Activated CD8-positive, alpha-beta T cell treated with anti-CD3 and anti-CD28 coated beads, Interleukin-2, amount 10 ng/mL, durations not matched to agents 7 days and 5 days (primary cell): ENCODE measurements at places on chromosomes 11 and 22. TPM values are rescaled to one million over a fixed set of nuclear protein-coding genes. Genes with fewer than 3 reads are reported as not detected.

The PPP6R2 gene
- 64.9 TPM for total RNA-seq

The POLR2L gene
- total RNA-seq, result 127 TPM

The NNMT gene
- total RNA-seq, result not detected

The PRR5L gene
- total RNA-seq, result 4.5 TPM

The CLP1 gene
- total RNA-seq, result 18.9 TPM

- H3K4me3 ChIP-seq, result no peak overlapping the region
- DNase-seq, result no peak
- H3K27me3 ChIP-seq, result no peaks in the 10 kb centered on the region
- no peaks in the 10 kb centered on the region for H3K36me3 ChIP-seq
- no peaks in the 10 kb centered on the region for H3K4me1 ChIP-seq
Measured at GRCh38 chr11:117752721-117753237, 44.2 kb downstream of the DSCAML1 start.

DNA sequence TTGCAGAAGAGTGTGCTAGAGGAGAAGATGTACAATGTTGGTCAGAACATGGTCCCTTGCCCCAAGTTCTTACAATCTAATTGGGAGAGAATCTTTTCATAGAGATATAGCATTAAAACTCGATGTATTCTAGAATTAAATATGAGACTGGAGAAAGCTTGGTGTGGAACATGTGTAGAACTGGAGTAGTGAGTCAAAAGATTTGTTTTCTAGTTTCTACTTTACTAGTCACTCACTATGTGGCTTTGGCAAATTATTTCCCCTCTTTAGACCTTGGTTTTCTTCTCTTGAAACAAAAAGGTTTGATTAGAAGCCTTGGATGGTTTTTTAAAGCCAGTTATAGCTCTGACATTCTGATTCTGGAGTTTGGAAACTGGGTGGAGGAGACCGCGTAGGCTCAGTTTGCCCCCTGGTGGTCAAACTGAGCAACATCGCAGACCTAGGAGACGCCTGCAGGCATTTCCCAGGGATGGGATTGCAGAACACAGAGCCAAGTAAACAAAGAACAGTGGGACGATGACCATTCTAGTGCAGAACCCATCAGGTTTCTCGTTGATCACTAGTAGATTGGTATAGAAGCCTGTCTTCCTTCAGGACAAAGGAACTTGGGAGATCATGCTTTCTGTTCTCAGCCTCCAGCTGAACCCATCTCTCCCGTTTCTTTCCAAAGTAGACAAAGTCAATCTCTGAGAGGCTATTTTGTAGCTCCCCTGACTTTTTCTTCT is 8.5 kb upstream of the CHRDL2 start:
- H3K27me3 ChIP-seq, result peaks cover 37% of the 10 kb centered on the region
- H3K36me3 ChIP-seq, result no peaks in the 10 kb centered on the region
- no peak overlapping the region for H3K4me3 ChIP-seq
- no peak overlapping the region for H3K27ac ChIP-seq
- H3K4me1 ChIP-seq, result no peaks in the 10 kb centered on the region
- peak; percentile 57 for DNase-seq

DNA sequence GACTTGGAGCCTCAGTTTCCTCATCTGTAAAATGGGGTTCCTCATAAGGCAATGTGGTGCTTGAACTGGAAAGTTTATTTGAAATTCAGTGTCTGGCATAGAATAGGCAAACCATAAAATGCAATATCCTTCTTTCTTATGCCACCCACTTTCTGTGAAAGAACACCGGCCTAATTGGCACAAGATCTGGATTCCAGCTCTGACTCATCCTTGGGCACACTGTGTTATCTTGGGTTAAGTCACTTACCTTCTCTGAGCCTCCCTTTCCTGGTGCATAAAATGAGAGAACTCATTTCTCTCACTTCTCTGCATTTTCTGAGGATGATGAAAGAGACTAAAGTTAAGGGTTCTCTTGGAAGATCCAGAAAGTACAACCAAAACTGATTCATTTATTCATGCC is 5.1 kb downstream of the INSC start:
- peaks cover 36% of the 10 kb centered on the region for H3K4me1 ChIP-seq
- H3K4me3 ChIP-seq, result no peak overlapping the region
- H3K27ac ChIP-seq, result no peak overlapping the region
- no peaks in the 10 kb centered on the region for H3K36me3 ChIP-seq
- peaks cover 35% of the 10 kb centered on the region for H3K27me3 ChIP-seq
- DNase-seq, result no peak

- no peak overlapping the region for H3K27ac ChIP-seq
- no peaks in the 10 kb centered on the region for H3K36me3 ChIP-seq
- no peak overlapping the region for H3K4me3 ChIP-seq
- no peaks in the 10 kb centered on the region for H3K4me1 ChIP-seq
- peaks cover 25% of the 10 kb centered on the region for H3K27me3 ChIP-seq
- DNase-seq, result no peak
Measured at GRCh38 chr11:8584511-8584910, 9.5 kb downstream of the STK33 start.

- H3K27ac ChIP-seq, result no peak overlapping the region
- H3K4me3 ChIP-seq, result no peak overlapping the region
- DNase-seq, result no peak
- peaks cover 22% of the 10 kb centered on the region for H3K4me1 ChIP-seq
- peaks cover 74% of the 10 kb centered on the region for H3K27me3 ChIP-seq
Measured at GRCh38 chr11:124839128-124839971, 25.9 kb upstream of the ROBO3 start.

- H3K4me1 ChIP-seq, result no peaks in the 10 kb centered on the region
- H3K27ac ChIP-seq, result no peak overlapping the region
- no peak for DNase-seq
Measured at GRCh38 chr11:70643642-70644041, 245.3 kb downstream of the CTTN start.

DNA sequence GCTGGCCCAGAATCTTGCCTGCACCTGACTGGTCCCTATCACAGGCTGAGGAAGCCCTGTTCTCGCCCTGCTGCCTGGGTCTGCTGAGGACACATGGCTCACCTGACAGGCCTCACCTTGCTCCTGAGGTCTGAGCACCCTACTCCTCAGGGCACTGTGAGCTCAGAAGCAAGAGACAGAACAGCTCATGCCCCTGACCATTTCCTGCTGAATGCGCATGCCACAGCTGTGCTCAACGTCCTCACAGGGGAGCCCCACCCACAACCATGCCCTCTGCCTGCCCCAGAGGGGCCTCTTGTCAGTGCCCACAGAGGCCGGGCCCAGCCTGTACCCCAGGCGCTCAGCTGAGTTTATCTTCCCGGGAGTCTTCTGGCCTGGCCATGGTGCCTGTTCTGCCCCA is 2.8 kb upstream of the TSPO start:
- peak overlapping the region; percentile 52 for H3K27ac ChIP-seq
- H3K27me3 ChIP-seq, result no peaks in the 10 kb centered on the region
- peaks cover 41% of the 10 kb centered on the region for H3K4me1 ChIP-seq
- DNase-seq, result peak; percentile 27
- H3K4me3 ChIP-seq, result no peak overlapping the region

DNA sequence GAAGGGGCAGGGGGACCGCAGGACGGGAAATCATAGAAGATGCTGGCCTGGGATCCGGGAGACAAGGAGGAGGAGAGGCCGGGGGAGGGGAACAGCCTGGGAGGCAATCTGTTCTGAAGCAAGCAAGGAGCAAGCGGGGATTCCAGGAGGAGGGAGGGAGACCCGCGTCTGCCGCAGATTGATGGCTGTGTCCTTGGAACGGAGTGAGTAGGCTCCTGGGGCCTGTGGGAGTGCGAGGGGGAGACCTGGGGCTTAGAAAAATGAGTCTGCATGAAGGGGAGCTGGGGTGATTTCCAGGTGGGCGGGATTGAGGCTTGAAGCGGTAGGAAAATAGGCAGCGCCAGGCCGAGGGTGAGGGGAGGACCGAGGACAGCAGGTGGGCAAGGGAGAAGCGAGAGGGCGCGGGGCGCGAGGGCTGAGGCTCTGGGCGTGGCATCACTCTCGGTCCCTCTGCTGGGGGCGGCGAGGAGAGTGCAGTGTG is 1.6 kb upstream of the LRRC55 start:
- no peaks in the 10 kb centered on the region for H3K36me3 ChIP-seq
- H3K27me3 ChIP-seq, result peaks cover 19% of the 10 kb centered on the region
- H3K27ac ChIP-seq, result no peak overlapping the region
- H3K4me1 ChIP-seq, result peaks cover 1% of the 10 kb centered on the region
- no peak overlapping the region for H3K4me3 ChIP-seq

DNA sequence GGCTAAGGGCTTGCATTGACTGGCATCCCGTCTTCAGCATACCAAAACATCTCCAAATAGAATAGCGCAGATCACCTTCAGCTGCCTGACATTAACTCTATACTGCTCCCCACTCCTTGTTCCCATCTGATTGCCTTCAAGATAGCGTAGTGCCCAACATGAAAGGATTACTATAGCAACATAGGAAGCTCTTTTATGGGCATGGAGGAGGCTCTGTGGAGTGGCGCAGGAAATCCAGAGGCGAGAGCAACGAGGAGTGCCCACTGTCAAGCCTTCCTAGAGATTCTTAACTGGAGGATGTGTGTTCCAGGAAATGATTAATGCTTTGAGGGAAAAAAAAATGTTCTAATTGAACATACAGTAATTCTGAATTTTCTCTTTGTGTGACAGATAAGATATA is 213.3 kb downstream of the CADM1 start:
- no peak for DNase-seq
- no peaks in the 10 kb centered on the region for H3K4me1 ChIP-seq
- H3K27ac ChIP-seq, result no peak overlapping the region
- H3K27me3 ChIP-seq, result no peaks in the 10 kb centered on the region

DNA sequence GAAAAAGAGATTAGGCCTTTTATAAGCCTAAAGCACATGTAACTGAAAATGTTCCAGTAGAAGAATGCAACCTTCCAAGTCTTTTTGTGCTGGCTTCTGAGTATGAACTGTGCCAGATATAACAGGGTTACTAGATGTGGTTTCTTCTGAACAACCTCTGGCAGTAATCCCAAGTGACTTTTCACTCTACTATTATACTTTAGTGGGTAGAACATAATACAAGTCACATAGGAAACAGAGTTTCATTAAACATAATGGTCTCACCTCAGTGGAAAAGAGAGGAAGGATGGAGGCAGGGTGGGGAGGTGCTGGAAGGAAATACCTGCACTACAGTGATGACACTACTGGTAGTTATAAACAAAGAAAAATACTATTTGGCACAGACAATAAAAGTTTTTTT is 81.3 kb downstream of the PHF21A start:
- no peak for DNase-seq
- H3K27ac ChIP-seq, result no peak overlapping the region
- H3K36me3 ChIP-seq, result no peaks in the 10 kb centered on the region

DNA sequence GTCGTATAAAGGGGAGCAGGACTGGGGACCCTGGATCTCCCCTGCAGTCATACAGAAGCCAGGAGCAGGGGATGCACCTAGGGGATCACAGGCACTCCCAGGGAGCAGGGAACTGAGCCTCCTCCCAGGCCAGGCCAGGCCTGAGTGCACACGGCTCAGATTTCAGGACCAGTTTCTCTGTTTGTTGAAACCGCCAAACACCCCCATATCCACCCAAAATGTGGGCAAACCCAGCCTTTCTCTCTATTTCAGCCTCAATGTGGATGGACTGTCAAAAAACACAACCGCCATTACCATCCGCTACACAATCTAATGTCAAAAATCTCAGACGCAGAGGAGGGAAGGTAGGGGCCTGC is 17.5 kb downstream of the MN1 start:
- peaks cover 14% of the 10 kb centered on the region for H3K27me3 ChIP-seq
- H3K4me3 ChIP-seq, result no peak overlapping the region

DNA sequence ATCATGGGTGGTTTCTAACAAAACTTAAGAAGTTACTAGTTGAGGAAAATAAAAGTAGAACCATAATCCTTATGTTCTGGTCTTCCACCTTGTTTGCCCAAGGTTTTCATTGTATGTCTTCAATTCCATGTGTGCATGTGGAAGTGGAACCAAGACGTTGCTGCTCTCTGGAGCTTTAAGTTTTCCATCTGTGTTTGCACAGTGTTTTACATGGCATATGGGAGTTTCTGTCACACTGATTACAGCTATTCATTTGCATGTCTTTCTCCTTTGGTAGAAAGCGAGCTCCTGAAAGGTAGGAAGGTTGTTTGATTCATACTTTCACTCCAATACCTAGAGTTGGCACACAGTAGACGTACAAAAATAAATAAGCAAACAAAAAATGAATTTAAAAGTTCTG is 112.6 kb upstream of the LUZP2 start:
- H3K27me3 ChIP-seq, result no peaks in the 10 kb centered on the region
- DNase-seq, result no peak
- H3K27ac ChIP-seq, result no peak overlapping the region
- H3K36me3 ChIP-seq, result no peaks in the 10 kb centered on the region

DNA sequence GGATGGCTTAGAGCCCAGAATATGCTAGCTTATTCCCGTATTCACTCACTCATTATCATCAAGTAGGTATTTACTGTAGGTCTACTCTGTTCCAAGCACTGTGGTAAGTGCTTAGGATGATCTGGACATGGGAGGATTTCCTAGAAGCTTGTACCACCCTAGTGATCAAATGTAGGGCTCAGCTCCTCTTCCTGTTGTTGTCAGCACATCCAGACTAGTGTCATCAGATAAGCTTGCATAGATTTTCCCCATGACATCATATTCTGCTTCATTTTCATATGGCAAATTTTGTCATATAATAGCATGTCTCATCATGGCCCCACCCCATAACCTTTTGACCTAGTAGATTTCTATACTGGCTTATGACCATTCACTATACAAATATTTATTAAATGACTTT is 19.3 kb upstream of the NUCB2 start:
- H3K36me3 ChIP-seq, result no peaks in the 10 kb centered on the region
- H3K27ac ChIP-seq, result no peak overlapping the region
- peaks cover 10% of the 10 kb centered on the region for H3K4me1 ChIP-seq
- H3K27me3 ChIP-seq, result peaks cover 10% of the 10 kb centered on the region
- H3K4me3 ChIP-seq, result no peak overlapping the region
- DNase-seq, result no peak

- no peaks in the 10 kb centered on the region for H3K4me1 ChIP-seq
- no peaks in the 10 kb centered on the region for H3K36me3 ChIP-seq
- H3K27me3 ChIP-seq, result no peaks in the 10 kb centered on the region
- H3K4me3 ChIP-seq, result no peak overlapping the region
Measured at GRCh38 chr11:88739524-88739923, 326.3 kb downstream of the GRM5 start.

DNA sequence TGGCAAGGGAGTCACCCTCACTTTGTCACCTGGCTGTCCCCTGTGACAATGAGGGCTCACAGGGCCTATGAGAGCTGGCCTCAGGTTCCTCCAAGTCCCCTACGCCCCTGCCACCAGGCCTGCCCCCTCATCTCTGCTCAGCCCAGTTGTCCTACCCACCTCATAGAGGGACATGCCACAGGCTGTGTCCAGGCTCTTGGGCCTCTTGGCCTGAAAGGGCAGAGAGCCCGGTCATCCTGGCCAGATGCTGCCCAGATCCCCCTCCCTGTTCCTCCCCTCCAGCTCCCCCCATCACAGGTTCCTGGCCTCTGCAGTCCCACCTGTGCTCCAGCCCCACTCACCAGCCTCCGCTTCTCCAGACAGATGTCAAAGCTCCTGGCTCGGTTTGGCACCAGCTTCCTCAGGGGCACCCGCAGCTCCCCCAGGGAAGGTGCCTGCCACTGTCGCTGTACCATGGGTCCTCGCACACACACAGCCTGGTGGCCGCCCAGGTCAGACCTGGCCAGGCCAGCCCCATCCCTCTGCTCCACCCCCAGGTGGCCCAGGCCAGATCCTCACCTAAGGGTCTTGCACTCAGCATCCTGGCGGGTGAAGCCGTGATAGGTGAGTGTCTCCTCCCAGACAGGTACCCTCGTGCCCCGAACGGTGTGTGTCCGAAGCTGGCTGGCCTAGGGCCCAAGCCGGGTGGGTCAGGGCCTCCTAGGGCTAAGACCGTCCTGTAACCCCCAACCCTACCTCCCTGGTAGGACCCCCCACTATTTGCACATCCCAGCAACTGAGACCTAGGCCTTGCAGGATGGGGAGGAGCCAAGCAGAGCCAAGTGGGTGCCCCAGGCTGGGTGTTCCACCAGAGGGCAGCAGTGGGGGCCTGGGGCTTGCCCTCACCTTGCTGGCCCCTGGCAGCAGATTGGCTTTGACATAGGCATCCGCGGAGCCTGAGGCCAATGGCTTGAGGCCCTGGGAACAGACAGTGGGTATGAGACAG is 8.3 kb downstream of the NDUFV1 start:
- peaks cover 52% of the 10 kb centered on the region for H3K4me1 ChIP-seq
- peak overlapping the region; percentile 78 for H3K4me3 ChIP-seq
- H3K36me3 ChIP-seq, result peaks cover 26% of the 10 kb centered on the region
- H3K27ac ChIP-seq, result peak overlapping the region; percentile 98
